IPS DF 6.9 (cell line): ENCODE measurements at places on chromosomes 16 and 17.

DNA sequence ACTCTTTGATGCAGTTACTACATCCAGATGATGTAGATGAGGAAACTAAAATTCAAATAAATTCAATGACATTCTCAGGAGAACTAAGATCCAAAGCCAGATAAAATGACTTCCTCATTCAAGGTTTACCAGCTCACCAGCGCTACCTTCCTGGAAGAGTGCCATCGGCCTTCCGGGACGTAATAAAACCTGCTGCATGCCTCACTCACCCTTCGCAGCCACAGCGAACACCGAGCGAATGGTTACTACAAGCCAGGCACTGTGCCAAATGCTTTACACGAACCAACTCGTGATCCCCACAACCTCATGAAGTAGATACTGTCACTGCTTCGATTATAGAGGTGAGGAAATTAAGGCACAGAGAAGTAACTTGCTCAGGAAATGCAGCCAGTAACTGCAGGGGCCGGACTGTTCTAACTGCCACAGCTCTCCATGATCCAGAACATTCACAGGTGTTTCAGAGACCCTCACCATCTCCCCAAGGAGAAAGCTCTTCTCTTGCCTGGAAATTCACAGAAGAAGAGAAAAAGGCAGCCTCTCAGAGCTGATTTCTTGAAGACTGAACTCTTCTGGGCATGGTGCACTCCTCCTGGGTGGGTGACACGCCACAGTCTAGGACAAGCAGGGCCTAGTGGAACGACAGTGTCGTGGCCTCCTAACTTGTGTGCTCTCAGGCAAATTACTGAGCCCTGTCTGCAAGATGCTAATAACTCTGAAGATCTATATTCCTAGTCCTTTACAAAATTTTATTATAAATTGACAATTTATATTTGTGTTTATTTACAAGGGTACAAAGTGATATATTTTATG is 46.8 kb downstream of the HIC1 start:
- H3K27me3 ChIP-seq: no peaks in the 10 kb centered on the region
- no peak for DNase-seq
- no peak overlapping the region for H3K27ac ChIP-seq
- H3K36me3 ChIP-seq: no peaks in the 10 kb centered on the region

DNA sequence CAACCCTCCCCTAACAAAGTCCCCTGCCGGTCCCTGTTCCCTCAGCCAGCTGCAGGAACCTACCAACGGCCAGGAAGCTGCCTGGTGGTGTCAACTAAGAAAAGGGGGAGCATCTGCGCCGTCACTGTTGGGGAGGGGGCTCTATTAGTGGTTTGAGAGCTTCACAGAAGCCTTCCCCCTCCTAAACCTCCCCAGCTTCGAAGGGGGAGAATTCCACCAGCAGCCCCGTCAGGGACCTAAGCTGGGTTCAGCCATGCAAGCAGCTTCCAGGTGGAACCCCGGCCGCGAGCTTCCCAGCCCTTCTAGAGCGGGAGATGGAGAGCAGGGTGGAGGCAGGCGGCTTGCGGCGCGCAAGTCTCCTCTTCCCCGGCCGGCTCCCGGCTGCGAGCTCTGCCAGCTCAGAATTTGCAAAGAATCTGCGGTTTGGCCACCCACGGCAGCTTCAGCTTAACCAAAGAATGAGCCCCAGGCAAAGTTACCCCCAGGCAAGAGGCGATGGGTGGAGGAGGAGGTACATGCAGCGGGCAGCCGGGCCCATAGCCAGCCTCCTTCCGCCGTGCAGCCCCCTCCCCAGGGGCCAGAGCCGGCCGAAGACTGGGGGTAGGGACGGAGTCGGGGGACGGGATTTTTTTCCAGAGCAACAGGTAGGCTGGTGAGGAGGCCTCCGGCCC is 33.7 kb downstream of the DDX19A start:
- no peaks in the 10 kb centered on the region for H3K27me3 ChIP-seq
- DNase-seq: no peak
- H3K36me3 ChIP-seq: no peaks in the 10 kb centered on the region; the same call in 1 of the 2 replicates
- no peak overlapping the region for H3K27ac ChIP-seq

DNA sequence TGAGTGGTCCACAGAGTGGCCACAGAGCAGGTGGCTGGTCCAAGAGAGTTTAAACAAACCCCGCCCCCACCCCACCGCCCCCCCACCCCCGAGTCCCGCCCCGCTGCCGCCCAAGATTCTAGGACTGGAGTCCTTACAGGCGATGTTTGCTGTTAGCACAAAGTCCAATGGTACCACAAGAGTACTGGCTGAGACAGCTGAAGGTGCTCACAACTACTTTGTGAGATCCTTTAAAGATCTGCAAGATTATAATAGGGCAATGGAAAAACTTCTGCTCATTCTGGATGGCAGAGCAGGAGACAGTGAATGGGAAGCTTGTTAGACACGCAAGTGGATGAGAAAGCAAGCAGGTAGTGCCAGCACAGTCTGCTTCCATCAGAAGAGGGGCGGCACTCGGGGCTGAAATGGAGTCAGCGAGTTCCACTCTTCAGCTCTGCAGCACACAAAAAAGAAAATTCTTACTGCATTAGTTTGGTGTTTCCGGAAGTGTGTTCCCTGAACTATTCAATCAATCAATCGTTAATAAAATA is 4.7 kb upstream of the TEKT3 start:
- no peaks in the 10 kb centered on the region for H3K4me1 ChIP-seq
- no peaks in the 10 kb centered on the region for H3K27me3 ChIP-seq
- H3K27ac ChIP-seq: no peak overlapping the region

DNA sequence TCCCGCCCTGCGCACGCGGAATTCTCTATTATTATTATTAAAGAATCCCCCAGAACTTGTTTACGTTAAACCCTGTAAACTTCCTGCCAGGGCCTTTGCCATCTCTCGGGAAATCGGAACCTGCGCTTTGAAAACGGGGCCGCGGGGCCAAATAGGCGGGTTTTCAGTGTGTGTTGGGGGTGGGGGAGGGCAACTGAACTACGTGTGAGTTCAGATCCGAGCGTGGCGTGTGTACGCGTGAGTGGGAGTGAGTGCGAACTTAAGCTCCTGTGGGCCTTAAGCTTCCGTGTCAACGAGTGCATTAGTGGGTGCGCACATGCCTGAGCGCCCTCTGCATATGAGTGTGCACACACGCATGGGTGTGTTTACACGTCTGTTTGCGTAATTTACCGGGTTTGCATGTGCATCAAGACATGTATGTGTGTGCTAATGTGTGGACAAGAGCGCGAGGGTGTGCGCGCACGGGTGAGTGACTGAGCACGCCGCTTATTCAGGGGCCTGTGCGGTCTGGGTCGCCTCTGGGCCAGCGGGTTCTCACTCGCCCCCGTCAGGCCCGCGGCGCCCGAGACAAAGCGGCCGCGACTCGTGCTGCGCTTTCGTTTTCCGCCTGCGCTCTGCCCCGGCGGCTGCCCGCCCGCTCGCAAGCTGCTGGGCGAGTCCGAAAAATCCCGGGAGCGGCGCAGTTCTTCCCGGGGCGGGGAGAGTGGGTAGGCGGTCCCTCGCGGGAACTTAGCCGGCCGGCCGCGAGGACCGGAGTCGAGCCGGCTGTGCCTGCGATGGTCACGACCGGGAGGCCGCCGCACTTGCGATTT is 1.2 kb upstream of the FOXF1 start:
- no peak for DNase-seq
- no peak overlapping the region for H3K27ac ChIP-seq
- peaks cover 89% of the 10 kb centered on the region for H3K27me3 ChIP-seq
- peak overlapping the region; percentile 34; the same call in 1 of the 2 replicates for H3K4me3 ChIP-seq
- no peaks in the 10 kb centered on the region for H3K36me3 ChIP-seq

- no peaks in the 10 kb centered on the region for H3K36me3 ChIP-seq
- no peak overlapping the region for H3K27ac ChIP-seq
- no peak for DNase-seq
- H3K4me3 ChIP-seq: no peak overlapping the region
- H3K27me3 ChIP-seq: no peaks in the 10 kb centered on the region
Observed at GRCh38 chr17:35947156-35947585, 3.7 kb upstream of the LYZL6 start.

DNA sequence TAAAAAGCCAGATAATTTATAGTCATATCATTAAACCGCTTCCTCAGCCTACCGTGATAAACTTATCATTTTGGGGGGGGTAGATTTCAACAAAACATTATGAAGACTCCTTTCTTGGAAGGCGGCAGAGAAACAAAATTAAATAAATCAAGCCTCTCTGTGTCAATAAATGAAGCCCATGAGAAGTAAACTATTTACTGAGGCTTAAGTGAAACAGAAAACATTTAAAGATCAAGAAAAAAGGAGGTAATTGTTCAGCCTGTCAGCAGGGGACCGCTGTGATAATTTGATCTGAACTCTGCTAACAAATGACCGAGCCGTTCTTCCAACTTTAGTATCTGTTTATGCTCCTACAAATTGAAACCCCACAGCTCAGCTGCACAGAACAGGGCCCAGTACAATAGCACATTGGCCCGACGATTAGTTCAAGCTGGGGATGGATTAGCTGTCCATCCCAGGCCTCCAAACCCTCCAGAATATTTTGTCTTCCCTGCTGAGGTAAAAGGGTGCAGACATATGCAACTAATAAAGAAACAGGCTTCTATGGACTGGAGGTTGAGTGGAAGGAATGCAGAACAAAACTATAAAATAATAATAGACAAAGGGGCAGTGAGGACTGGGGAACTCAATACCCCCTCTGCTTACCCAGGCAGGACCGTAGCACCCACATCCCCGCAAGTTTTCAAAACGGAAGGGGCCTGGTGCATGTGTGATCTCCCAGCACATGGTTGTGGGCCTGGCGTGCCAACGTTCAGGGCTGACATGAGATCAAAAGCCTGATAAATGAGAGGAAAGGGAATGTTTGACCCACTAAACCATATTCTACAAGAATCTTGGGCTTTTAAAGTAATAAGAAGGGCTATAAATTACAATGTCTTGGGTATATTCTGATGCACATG is 298.1 kb upstream of the IRX5 start:
- H3K4me1 ChIP-seq: no peaks in the 10 kb centered on the region
- no peaks in the 10 kb centered on the region for H3K36me3 ChIP-seq
- no peak overlapping the region for H3K27ac ChIP-seq
- no peaks in the 10 kb centered on the region for H3K27me3 ChIP-seq
- no peak overlapping the region for H3K4me3 ChIP-seq

DNA sequence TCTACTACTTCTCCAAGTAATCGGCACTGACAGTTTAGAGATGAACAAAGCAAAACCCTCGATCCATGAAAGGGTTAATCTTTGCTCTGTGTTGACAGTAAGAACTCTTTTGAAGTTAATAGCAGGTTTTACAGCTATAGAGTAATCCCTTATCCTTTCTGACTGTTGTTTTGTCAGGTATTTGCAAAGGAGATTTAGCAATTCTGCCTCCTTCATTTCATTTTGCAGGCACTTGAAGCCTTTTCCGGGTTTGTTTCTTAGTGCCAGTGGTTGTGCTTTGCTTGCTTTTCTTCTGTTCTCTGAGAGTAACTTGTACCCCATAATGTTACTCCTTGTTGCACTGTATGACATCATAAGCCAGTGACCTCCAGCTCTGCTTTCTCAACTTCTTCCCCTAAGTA is 64.5 kb downstream of the TANGO6 start:
- H3K4me1 ChIP-seq: no peaks in the 10 kb centered on the region
- no peaks in the 10 kb centered on the region for H3K27me3 ChIP-seq
- H3K27ac ChIP-seq: no peak overlapping the region
- H3K36me3 ChIP-seq: no peaks in the 10 kb centered on the region
- H3K4me3 ChIP-seq: no peak overlapping the region
